Activated gamma-delta T cell treated with Interleukin-2 at 50 U/mL for 16 hours (primary cell): ENCODE measurements at places on chromosomes 7 and 10.

- DNase-seq, result no peak
These were observed 574.9 kb downstream of the CCSER2 start for GRCh38 chr10:84903320-84903719.

DNA sequence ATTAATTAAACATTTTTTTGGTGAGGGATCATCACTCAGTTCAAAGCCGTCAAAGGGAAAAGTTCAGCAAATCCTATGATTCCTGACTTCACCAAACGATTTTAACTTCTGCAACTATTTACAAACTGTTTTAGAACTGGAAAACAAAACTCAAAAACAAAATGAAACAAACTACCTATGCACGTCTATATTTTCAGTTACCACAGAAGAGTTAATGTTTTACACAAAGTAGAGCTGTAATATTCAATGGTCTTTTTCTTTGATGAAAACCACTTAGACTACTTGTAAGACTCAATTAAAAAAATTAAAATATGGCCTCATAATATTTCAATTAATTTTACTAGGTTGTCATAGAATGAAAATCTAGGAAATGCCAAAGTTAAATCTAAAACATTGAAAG is 131.5 kb downstream of the ATE1 start:
- DNase-seq, result no peak

DNA sequence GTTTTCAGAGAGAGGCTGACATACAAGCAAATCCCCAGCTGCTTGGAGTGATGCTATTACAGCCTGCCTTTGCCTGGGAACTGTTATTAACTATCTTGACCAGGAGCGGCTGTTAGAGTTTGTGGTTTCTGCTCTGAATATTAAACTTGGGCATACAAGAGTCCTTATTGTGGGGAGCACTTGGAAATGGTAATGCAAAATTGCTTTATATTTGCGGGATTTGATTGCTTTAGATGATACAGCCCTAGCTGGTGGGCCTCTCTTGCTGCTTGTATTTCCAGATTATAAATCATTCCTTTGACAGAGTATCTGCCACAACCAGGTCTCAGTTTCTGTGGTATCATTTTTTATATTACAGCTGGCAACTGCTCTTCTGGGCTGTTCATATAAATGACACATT is 101.9 kb upstream of the FAM204A start:
- no peak for DNase-seq

- no peak for DNase-seq
These were observed 66.4 kb downstream of the TAC1 start for GRCh38 chr7:97798046-97799019.

DNA sequence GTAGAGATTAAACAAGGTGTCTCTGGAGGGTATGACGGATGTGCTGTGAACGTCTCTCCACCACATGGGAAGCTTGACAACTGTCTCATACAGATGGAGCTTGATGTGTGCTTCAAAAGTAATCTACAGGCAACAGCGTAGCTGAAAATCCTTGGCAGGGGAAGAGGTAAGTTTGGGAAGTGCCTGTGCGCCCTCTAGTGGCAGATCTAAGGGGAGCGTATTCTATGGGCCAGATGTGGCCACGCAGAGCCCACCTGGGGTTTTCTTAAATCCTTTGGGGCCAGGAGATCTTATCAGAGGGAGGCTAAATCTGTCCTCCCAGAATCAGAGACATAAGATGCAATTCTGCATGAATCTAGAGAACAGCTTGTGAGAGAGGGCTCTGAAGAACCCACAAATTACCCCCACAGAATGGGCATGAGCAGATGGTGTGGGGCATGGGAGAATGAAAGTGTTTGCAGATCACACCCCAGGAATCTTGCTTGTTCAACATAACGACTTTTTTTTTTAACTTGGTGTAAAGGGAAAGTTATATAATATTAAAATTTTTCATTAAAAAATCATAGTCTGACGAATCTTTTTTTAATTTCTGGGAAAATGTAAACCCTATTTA is 91.2 kb upstream of the MPP7 start:
- peak; percentile 60 for DNase-seq

DNA sequence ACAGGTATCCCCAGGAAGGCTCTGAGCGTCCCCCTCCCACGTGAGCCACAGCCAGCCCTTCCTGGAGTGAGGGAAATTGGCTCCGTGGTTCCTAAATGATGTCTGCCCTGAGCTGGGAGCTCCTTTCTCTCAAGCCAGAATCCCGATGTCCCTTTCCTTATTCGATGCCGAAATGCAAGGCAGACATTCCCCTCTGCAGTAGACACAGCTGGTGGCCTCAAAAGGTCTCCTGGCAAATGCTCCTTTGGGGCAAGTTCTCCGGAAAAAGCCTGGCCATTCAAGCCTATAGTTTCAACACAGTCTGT is 98.9 kb downstream of the HIP1 start:
- no peak for DNase-seq

GRCh38 chr7:41735206-41735605 is 32.3 kb upstream of the INHBA start:
- no peak for DNase-seq

DNA sequence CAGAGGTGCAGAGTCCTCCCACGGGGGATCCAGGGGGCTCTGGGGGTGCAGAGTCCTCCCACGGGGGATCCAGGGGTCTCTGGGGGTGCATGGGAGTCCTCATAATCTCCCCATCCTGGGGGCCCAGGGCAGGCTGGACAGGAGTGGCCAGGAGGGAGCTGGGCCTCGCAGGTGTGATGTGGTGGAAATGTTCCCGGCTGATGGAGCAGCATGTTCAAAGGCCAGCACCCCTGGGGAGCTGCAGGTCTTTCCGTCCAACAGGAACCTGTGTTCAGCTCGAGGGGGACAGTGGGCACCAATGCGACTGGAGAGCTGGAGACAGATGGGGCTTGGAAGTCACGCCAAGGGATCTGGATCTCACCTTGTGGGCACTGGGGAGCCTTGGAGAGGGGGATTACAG is 38.5 kb upstream of the PSMG3 start:
- DNase-seq, result no peak

GRCh38 chr10:19195698-19196097 is 147.1 kb downstream of the MALRD1 start:
- no peak for DNase-seq

- DNase-seq, result no peak
These were observed 8.9 kb upstream of the ADAM12 start for GRCh38 chr10:126397156-126397555.

GRCh38 chr7:13989126-13989948 is at the start of gene ETV1:
TSS of gene ETV1 (minus strand) at chr7:13989666. CDS start at chr7:13989052, 614 bp downstream.
- DNase-seq, result no peak

DNA sequence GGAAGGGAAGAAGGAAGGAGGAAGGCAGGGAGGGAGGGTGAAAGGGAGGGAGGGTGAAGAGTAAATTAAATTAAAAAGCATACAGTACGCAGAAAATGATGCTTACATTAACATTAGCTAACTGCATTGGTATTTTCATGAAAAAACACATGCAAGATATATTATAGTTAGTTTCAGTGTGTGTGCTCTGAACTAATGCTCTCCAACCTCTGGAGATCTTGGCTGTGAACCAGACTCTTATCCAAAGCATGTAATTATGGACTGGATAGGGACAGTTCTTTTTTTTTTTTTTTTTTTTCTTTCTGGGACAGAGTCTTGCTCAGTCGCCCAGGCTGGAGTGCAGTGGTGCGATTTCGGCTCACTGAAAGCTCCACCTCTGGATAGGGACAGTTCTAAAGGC is 357.0 kb downstream of the FRMD4A start:
- no peak for DNase-seq

DNA sequence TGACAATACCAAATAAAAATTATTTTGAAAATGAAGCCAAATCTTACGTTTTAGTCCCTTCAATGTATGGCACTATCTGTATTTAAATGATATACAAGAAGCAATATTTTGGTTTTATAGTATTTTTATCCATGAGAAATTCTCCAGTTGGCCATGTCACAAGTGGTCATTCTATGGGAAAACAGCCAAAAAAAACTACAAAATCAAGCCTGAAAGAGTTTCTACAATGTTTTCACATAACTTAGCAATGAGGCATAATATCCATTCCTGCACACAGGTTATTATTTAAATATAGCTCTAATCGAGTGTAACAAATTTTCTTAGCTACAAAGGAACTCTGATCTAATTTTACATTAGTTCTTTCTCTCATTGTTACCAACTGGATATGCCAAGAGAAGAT is 5.4 kb downstream of the RAB11FIP2 start:
- DNase-seq, result no peak

- DNase-seq, result no peak
These were observed 75.3 kb downstream of the INPP5A start for GRCh38 chr10:132612571-132613504.

GRCh38 chr10:12564173-12564572 is 214.8 kb downstream of the CAMK1D start:
- no peak for DNase-seq

DNA sequence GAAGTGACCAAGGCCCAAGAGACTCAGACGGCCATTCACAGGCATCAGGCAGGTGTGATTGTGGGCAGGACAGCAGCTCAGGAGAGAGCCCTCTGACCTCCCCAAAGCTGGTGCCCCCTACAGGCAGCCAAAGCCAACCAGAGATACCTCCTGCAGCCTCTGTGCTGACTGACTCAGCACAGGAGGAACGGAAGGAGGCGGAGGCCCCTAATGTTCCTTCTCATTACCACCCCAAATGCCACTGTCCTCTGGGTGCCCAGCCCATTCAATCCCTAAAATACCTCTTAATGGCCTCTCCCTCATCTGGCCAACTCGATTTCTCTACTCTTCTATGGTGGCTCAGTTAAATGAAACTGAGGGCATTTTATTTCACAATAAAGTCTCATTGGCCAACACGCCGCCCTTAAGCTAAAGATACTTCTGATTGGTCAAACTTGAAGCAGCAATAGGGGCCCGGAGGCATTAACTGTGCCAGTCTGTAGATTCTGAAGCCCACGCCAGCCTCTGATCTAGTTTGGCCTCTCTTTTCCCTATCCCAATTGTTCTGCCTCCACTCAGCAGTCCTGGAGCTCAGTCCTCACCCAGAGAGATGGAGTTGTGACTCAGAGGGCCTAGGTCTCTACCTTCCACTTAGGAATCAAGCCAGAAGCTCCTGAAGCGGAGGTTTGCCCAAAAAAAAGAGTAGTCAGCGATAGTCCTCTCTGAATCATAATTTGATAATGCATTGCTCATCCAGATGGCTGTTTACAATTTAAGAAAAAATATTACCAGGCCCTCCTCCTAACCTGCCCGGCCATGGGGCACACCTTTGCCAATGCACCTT is 1.2 kb downstream of the CYREN start:
- peak; percentile 52 for DNase-seq

GRCh38 chr10:73840056-73840402 is 28.6 kb upstream of the NDST2 start:
- DNase-seq, result no peak

- DNase-seq, result no peak
These were observed 38.0 kb downstream of the CYTH3 start for GRCh38 chr7:6234384-6234783.

DNA sequence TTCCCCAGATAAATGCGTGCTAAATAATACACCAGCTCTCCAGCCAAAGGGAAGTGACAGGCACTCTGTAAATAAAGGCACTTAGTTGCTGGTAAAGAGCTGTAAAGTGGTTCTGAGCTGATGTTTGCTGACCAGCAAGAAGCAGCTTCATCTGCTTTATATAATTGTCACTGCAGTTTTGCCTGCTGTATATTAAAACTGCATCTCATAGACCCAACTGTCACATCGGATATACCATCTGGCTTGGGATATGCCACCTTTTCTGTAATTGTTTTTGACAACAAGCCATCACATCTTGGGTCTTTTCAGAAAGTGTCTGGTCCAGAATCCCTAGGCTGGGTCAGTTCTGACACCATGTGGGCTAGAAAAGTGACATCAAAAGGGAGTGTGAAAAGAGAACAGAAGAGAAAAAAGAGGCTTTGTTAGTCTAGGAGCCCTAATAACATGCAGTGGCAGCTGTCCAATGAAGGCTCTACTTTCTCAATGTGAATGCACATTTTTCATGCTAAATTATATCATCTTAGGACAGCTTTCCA is 697.6 kb downstream of the KCNMA1 start:
- no peak for DNase-seq

GRCh38 chr7:101189109-101189508 is 9.0 kb upstream of the NAT16 start:
- DNase-seq, result no peak

- no peak for DNase-seq
These were observed 15.9 kb upstream of the ACBD5 start for GRCh38 chr10:27256299-27257189.

DNA sequence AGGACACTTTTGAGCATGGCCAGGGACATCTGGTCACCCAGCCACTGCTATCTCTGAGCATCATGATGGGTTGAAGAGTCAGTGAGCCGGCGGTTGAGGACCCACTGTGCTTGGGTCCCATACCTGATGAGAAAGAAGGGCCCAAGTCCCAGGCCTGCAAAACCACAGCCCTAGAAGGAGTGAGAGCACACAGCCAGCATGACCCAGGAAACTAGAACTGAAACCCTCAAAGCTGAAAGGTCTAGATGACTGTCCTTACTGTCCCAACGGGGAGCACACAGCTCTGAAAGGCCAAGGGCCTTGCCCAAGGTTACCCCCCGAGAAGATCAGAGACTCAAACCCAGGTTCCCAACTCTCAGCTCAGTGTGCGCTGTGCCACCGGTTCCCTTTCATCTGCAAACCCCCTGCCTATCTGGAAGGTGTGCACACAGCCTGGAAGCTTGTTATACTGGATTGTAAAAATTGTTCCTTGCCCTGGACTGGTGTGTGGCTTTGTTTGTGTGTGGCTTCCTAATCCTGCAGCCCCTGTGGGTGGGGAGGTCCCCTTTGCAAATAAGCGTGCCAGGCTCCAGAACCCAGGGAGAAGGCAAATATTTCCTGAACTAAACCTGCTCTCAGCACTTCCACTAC is 22.6 kb upstream of the PSAP start:
- no peak for DNase-seq

- DNase-seq, result no peak
These were observed 26.7 kb upstream of the CDH23 start for GRCh38 chr10:71370031-71370430.

GRCh38 chr7:27438881-27439589 is 196.4 kb downstream of the EVX1 start:
- DNase-seq, result no peak

DNA sequence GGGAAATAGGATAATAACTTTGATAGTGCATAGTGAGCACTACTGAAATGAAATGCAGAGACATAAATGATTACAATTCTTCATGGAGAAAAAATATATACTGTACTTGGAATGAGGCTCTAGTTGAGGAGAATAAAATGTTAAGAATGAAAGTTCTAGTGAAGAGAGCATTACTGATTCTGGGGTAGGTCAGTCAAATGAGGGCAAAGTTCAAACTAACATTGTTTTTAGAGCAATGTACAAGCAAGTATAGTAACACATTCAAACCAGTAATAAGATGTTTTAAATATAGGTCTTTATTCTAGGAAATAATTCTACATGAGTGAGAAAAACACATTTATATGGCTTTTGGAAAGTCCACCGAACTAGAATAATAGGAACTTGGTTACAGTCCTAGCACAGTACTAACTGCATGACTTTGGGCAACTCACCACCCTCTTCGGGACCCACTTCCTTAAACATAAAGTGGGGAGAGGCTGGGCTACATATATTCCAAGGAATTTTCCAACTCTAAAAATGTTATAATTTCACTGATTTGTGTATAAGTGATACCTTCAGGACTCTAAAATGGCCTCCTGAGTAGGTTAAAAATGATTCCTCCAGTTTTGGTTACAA is 86.4 kb downstream of the CDK6 start:
- no peak for DNase-seq

- no peak for DNase-seq
These were observed 10.9 kb upstream of the DUSP5 start for GRCh38 chr10:110486680-110487410.

GRCh38 chr7:40659231-40659630 is 524.4 kb downstream of the SUGCT start:
- DNase-seq, result no peak

- DNase-seq, result no peak
These were observed 420.5 kb upstream of the GALNT17 start for GRCh38 chr7:70711452-70711851.
